GM23338 (cell line): ENCODE measurements at places on chromosomes 2 and 18. TPM values are rescaled to one million over a fixed set of nuclear protein-coding genes. Genes with fewer than 3 reads are reported as not detected.

The PDE1A gene
- total RNA-seq, result 0.28 and 0.47 TPM in 2 replicates

The NPAS2 gene
- total RNA-seq, result 0.56 and 0.58 TPM in 2 replicates

DNA sequence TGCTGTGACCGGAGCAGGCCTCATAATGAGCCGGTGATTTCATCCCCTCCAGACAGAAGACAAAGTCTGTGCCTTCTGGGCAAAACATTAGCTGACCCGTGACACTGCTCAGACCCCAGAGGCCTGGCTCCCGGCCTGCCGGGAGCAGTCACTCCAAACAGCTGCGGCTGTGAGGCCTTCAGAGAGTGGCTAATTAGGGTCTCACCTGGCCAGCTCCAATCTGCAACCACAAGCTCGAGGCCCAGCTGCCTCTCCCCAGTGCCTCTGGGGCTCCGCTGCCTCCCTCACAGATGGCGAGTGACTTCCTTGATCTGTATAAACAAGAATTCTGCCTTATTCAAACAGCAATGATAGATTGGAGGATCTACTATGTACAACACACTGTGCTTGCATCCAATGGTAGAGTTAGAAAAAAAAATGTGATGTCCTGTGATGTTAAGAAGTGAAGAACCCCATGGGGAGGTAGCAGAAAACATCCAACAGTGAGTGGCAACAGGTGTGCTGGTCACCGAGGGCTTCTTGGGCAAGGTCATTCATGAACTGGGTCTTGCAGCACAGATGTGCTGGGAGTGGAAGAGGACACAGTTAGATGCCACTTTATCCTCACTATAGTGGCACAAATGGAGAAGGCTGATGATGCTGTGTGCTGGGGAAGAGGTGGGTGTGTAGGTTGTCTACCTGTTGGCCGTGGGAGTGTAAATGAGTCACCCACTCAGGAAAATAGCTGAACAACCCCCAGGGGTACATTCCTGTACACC lies 98.2 kb upstream of the ASAP2 start:
- DNase-seq, result no peak

DNA sequence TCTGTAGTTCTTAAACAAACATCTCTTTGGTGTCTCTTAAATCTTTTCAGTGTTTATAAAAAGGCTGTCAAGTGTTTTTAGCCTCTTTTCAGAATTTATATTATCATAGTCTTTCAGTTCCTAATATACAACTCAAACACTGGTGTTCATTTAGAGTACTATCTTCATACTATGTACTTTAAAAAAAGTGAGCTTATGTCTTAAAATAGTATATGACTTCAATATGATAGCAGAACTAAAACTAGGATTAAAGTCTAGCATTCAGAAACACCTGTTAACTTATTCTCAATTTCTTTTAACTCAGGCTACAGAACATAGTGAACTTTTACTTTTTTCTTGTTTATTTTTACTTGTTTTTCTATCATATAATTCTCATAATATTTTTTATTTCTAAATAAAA lies 14.7 kb upstream of the IKZF2 start:
- no peak for DNase-seq

- no peak for DNase-seq
Measured at GRCh38 chr18:3758531-3758930, 308.6 kb downstream of the TGIF1 start.

GRCh38 chr18:76823161-76823538 lies 793 bp downstream of the ZNF236 start:
- no peak for DNase-seq

DNA sequence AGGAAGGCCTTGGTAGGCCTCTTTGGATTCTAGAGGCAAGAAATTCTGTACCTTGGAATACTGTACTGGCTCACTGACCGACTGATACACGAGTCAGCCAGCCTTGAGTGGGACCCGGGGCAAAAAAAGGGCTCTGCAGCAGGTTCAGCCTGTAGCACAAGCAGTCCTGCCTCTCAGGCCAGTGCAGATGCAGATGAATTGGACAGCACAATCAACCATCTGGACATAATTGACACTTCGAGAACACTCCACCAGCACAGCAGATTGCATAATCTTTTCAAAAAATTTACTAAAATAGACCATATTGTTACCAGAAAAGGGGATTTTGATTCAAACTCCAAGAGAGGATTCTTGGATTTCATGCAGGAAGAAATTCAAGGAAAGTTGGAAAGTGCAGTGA lies 241.6 kb downstream of the RPIA start:
- DNase-seq, result no peak

GRCh38 chr2:190636361-190636760 lies 12.5 kb upstream of the NAB1 start:
- no peak for DNase-seq

DNA sequence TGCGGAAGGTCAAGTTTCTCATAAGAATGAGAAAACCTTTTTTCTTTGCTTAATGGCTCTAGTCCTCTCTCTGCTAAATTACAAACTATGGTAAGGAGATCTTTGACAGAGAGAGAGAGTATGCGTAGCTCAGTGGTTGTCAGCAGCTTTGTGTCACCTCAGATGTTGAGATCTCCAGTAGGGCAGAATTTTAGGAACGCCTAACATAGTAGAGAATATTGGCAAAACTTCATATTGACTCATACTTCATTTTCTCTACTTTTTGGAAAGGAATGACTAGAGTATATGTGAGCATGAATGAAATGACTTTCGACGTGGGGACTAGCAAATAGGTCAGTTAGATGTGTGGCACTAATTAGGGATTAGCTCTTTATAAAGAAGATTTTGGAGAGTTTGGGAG lies 64.0 kb downstream of the WDR7 start:
- no peak for DNase-seq

DNA sequence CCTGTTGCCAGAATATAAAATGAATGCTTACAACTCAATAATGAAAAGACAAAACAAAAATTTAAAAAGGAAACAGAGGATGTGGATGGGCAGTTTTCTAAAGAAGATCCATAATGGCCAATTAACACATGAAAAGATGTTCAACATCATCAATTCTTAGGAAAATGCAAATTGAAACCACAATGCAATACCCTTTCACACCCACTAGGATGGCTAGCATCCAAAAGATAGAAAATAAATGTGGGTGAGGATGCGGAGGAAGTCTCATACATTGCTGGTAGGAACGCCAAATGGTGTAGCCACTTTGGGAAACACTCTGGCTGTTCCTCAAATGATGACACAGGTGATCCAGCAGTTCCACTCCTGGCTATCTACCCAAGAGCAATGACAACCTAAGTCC lies 130.5 kb downstream of the TNS1 start:
- no peak for DNase-seq
